ENCODE measurements at places on chromosomes 6 and 20. TPM values are rescaled to one million over a fixed set of nuclear protein-coding genes. Genes with fewer than 3 reads are reported as not detected.
A peak's percentile ranks its signal among the peaks of the same experiment; 100 is the strongest.

POPDC3 gene
- polyA plus RNA-seq: 29.1 TPM

CRISP3 gene
- polyA plus RNA-seq: not detected

UBR2 gene
- polyA plus RNA-seq: 18.5 TPM

SLC22A23 gene
- polyA plus RNA-seq: 0.12 TPM

SIRPB2 gene
- not detected for polyA plus RNA-seq

DCDC2 gene
- not detected for polyA plus RNA-seq

RIPPLY2 gene
- polyA plus RNA-seq: not detected

ZNF512B gene
- 6.0 TPM for polyA plus RNA-seq

GPX5 gene
- not detected for polyA plus RNA-seq

WRNIP1 gene
- 35.2 TPM for polyA plus RNA-seq

ANKEF1 gene
- 0.78 TPM for polyA plus RNA-seq

SAMD3 gene
- 2.4 TPM for polyA plus RNA-seq

MOG gene
- polyA plus RNA-seq: not detected

STAU1 gene
- polyA plus RNA-seq: 80.7 TPM

- DNase-seq: no peak
Observed at GRCh38 chr20:61499859-61500554, 247.9 kb downstream of the CDH4 start.

DNA sequence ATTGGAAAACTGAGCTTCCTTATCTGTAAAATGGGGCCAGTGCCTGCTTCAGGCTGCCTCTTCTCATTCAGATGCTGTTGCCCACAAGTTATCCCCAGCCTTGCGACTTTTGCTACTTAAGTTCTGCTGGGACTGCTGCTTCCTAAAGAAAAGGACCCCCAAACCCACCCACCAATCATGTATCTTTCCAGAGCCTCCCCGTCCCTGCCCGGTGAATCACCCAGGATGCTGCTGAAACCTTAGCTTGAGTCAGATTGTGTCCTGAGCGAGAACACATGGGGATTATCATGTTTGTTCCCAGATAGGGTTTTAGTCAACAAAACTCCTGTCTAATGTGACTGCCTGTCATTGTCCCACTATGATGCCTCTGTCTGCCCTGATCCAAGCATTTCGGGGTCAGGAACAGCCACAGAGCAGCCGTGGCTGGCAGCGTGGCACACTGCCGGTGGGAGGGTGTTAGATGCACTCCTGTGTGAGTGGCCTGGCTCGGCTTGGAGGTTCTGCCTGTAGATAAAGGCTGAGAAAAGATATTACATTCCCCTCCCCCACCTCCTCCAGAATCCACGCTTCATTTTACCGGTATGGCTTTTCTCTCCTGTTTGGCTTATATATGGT is 79.9 kb downstream of the TOX2 start:
- DNase-seq: no peak

- DNase-seq: no peak
Observed at GRCh38 chr6:47743744-47744143, 38.1 kb upstream of the OPN5 start.

DNA sequence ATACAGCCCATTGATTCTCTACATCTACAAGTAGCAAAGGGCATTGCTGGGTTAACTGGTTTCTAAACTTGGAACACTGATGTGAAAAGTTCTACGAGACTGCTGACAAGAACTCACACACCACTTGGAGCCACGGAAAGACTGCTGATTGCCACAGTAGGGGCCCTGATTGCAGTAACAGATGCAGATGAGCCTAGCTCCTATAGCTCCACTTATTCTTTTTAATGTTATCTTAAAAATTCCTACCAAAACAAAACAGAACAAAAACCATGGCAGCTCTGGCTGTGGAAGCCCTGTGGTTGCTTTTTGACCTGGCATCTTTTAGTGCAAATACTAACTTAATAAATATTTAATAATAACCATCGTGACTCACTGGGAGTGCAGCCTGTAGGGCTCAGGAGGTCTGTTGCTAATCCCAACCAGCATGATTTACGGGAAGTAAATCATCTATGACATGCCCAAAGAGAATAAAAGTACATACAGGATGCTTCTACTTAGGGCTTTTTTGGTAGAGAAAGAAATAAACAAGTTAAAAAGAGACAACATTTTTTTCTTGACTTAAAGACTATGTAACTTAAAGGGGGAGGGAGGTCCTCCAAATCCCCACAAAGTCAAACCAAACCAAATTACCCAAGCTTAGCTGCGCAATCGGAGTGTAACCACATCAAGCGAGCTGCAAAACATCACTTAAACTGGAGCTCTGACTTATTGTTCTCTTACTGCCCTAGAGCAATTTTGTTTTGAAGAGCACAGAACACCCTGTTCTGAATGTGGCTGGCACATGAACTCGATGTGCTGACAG is 87.2 kb downstream of the FKBP5 start:
- peak; percentile 88 for DNase-seq

- DNase-seq: no peak
Observed at GRCh38 chr20:34302312-34302722, 838 bp downstream of the AHCY start.

DNA sequence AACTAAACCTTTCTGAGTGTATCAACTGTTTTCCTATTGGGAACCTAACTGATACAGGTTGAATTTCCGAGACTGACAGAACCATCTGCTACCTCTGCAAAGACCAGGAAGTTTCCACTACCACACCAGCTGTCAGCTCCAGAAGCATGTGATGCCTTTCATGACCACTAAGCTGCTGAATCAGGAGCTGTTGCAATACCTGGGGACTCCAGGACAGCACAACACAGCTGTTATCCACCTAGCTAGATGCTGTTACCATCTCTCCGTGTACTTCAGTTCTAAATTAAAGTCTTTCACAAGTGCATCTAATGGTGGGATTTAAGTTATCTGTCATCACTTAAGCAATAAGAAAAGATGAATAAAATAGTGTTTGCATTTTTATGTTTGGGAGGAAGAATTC is 158.2 kb upstream of the IMPG1 start:
- no peak for DNase-seq

DNA sequence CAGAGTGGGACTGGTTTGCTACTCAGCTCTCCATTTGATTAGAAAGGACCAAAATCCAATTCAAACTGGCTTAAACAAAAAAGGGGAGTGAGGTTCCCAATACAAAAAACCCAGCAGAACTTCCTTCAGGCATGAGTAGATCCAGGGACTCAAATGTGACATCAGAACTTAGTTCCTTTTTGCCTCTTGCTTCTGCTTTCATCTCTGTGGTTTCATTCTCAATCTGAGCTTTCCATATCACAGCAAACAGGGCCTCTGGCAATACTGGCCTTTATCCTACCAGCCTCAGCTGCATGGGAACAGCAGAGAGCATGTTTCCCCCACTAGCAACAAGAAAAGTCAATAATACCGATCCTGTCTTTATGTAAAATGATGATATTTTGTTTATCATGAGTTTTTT is 28.6 kb upstream of the PRELID3B start:
- no peak for DNase-seq

DNA sequence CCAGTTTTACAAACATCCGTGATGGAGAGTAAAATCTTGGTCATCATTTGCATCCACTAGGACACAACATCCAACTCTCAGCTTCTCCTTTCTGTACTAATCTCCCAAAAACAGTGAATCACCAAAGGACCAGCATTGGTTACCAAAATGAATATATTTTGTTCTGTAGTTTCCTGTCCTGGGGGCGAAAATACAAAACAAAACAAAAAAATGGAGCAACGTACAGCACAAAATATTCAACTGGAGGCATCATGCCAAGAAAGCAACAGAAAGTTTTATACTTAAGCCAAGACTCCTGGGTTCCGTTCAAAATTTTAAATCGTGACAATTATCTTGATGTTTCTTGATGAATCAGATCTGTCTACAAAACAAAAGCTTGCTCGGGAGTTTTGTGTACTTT is 126.6 kb upstream of the CCDC28A start:
- DNase-seq: peak; percentile 13

GRCh38 chr20:24955045-24955444 is 6.0 kb downstream of the CST7 start:
- DNase-seq: no peak

DNA sequence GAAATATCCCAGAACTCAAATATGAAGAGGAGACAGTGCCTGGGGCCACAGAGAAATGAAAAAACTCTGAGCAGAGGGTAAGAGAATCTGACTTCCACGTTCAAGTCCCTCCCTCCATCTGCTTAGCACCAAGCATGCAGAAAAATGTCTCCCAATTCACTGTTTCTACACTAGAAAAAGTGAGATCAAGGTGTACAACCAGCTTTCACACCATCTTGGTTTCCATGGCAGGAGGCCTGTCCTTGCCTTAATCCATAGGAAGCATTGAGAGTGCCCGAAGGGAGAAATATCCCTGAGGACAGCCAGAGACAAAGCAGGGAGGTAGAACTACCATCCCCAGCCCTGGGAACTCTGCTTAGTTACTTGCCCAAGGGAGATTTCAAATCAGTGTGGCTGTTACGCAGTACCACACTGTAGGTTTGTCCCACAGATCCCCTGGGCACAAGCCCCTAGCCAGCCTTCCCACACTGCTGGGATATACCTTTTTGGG is 82.9 kb downstream of the SCML4 start:
- DNase-seq: no peak

GRCh38 chr6:56019973-56020372 is 144.6 kb upstream of the BMP5 start:
- no peak for DNase-seq

GRCh38 chr6:25004357-25004756 is 68.6 kb upstream of the RIPOR2 start:
- DNase-seq: no peak

- DNase-seq: no peak
Observed at GRCh38 chr20:33072362-33072761, 7.1 kb upstream of the BPIFB4 start.

- no peak for DNase-seq
Observed at GRCh38 chr6:83885984-83886383, 26.5 kb downstream of the CYB5R4 start.

DNA sequence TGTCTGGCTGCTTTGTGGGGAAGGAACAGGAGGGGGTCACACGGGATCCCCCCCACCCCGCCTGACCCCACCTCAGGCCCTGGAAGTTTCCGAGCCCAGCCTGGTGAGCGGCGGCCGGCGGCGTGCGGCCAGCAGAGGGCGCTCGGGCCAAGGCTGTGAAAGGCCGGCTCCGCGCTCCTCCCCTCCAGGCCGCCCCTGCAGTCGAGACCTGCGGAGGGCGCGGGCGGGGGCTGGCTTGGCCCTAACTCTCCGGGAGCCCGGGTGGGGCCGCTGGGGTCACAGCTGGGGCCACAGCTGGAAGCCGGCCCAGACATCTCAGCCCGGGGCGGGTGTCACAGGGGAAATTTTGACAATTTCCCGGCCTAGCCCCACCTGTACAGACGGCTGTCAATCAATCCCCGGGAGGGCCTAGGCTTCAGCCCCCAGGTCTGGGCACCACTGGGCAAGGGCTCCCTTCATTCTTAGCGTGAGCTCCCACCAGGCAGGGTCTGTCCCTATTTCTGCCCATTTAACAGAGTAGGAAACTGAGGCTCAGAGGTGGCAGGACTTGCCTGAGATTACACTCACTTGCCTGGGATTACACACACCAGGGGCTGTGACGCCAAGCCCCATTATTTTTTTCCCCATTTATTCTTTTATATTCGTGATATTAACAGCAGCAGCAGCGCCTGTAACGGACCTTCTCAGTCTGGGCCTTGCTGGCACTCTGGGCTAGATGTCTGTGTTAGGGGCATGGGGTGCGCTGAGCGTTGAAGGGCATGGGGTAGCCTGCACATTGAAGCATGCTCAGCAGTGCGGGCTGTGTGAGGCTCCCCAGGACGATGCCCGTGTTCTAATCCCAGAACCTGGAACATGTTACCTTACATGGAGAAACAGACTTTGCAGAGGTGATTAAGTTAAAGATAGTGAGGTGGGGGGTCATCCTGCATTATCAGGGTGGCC is 23.0 kb downstream of the ZBP1 start:
- no peak for DNase-seq

DNA sequence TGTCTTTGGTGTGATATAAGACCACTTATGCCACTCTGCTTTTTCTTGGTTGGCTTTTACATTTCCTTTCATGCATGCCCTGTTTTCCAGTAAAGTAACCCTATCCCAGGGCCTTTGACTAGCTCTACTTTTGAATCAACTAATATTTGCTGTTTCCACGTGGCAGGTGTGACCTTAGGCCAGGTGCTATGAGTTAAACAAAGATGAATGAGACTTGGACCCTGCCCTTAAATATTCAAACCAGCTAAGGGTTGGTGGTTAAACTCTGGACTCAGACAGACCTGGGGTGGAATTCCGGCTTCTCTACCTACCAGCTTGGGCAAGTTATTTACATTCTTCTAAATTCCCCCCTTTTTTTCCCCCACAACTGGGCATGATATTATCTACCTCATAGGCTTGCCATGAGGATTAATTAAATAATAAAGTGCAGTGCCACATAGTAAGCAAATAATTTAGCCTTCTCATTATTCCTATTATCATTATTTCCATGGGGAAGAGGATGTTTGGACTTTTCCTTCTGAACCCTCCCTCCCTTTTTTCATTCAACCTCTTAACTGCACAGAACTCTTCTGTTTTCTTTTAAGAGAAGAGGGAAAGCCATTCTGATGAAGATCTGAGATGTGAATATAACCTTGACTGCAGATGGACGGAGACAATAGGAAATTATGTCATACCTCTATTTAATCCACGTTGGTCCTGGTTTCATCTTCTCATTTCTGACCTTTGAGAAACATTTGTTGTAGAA is 143.6 kb upstream of the TNFAIP3 start:
- no peak for DNase-seq

DNA sequence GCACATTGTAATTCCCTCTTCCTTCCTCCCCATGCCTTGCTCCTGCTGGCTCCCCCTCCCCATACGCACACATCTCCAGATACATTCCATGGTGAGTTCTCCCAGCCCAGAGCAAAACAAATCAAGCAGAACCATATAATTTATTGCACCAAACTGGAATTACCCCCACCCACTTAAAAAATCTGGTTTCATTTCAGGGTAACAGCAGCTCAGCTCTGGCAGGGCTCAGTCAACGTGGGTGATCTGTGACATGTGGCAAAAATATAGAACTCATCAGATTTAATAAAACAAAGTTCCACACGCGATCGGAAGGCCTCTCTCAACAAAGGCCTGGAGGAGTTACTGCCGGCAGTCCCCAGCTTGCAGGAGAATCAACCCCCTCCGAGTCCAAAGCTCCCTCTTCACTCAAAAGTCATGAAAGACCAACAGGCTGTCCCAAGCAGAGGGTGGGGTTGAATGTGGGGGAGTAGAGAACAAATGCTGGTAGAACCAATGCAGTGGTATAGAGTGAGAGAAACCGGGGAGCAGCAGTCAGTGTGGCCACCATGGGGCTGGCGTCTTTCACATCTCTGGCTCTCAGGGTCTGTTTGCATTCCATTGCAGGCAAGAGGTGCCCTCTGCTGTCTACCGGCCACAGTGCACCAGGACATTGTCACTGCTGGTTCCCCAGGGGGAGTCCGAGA is 323.3 kb upstream of the NT5E start:
- no peak for DNase-seq

- DNase-seq: no peak
Observed at GRCh38 chr6:152461556-152461955, 175.6 kb downstream of the SYNE1 start.

GRCh38 chr20:39885975-39886649 is 802.9 kb downstream of the MAFB start:
- peak; percentile 63 for DNase-seq
